ENCODE measurements at places on chromosomes 13 and 19.

GRCh38 chr13:40170091-40170490, 496.4 kb downstream of the FOXO1 start:
- DNase-seq = no peak

- no peak for DNase-seq
Observed at GRCh38 chr19:7883105-7883504, 5.2 kb upstream of the LRRC8E start.

DNA sequence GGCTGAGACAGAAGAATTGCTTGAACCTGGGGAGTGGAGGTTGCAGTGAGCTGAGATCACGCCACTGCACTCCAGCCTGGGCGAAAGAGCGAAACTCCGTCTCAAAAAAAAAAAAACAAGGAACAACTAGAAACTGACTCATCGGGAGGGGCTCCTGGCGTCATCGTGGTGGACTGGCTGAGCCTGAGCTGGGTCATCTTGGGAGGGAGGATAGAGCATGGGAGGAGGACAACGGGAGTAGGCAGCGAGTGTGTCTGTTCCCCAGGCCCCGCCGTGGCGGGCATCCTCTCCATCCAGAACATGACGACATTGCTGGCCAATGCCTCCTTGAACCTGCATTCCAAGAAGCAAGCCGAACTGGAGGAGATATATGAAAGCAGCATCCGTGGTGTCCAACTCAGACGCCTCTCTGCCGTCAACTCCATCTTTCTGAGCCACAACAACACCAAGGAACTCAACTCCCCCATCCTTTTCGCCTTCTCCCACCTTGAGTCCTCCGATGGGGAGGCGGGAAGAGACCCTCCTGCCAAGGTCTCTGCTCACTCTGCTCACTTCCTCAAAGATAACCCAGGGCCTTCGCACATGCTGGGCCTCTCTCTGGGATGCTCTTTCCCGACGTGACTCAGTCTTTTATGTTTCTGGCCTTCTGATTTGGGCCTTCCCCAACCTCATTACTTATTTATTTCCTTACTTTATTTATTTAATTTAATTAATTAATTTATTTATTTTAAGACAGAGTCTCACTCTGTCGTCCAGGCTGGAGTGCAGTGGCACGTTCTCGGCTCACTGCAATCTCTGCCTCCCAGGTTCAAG, 16.6 kb downstream of the DDX39A start:
- no peak for DNase-seq

DNA sequence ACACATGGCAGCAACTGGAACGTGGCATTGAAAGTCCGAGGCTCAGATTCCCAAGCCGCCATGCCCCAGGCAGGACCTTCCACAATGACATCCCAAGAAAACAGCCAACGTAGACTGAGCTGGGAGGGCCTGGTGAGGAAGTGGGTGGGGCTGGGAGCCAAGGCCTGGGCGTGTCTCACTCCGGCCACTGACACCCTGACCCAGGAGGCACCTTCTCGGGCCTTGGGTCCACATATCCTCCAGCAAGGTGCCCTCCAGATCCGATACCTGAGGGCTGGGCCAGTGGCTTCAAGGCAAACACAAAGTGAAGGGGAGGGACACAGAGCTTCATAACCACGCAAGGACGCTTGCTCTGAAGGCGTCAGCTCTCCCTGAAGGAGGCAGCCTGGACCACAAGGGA, 43.0 kb downstream of the RAB20 start:
- DNase-seq = no peak

- no peak for DNase-seq
Observed at GRCh38 chr19:57708641-57709361, at the start of gene ZNF154. Gene ZNF154, minus strand, starts transcription at chr19:57709204. Its CDS starts 233 bp downstream, at chr19:57708971.

DNA sequence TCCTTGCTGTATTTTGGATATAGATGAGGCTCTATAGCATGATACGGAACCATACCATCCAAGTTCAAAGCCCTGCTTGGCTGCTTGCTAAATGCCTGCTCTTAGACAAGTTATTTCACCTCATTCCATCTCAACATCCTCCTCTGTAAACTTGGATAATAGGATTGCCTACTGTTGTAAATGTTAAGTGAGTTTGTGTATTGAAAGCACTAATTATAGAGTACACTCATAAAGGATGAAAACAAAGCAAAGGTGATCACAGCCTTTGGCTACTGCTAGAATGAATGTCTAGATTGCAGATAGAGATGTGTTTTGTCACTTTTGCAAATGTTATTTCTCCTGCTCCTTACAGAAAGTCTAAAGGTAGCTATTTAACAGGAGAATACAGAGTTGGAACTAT, 34.3 kb upstream of the STARD13 start:
- DNase-seq = no peak

Data from activated CD4-positive, alpha-beta T cell treated with anti-CD3 and anti-CD28 coated beads, Interleukin-2, Interleukin-4, amounts not matched to agents 100 ng/mL and 50 ng/mL, durations not matched to agents 16 hours and 8 hours (primary cell).